ENCODE measurements at places on chromosomes 3 and 15.
A peak's percentile ranks its signal among the peaks of the same experiment; 100 is the strongest.

GRCh38 chr3:60036803-60037202, 987.0 kb upstream of the CFAP20DC start:
- no peak for DNase-seq

DNA sequence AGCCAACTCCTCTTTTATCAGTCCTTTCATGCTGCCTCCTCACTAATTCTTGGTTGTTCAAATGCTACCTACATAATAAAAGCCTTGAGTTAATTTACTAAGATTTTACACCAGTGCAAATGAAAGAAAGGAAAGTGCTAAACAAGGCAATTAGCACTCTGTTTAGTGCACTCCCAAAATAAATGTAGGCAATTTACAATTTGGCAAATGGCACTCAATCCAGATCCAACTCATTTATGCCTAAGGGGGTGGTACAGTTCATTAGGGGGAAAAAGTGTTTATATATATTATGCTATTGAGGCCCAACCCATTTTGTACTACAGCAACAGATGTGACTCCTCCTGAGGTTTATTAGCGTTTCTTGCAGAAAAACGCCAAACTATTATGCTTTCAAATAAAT, 370.1 kb downstream of the NR2F2 start:
- no peak for DNase-seq

GRCh38 chr15:101068523-101068960, 149.4 kb downstream of the LRRK1 start:
- no peak for DNase-seq

- no peak for DNase-seq
These were observed 431.4 kb downstream of the GRM7 start for GRCh38 chr3:7292362-7292761.

GRCh38 chr3:133855772-133856171, 39.9 kb downstream of the RAB6B start:
- no peak for DNase-seq

DNA sequence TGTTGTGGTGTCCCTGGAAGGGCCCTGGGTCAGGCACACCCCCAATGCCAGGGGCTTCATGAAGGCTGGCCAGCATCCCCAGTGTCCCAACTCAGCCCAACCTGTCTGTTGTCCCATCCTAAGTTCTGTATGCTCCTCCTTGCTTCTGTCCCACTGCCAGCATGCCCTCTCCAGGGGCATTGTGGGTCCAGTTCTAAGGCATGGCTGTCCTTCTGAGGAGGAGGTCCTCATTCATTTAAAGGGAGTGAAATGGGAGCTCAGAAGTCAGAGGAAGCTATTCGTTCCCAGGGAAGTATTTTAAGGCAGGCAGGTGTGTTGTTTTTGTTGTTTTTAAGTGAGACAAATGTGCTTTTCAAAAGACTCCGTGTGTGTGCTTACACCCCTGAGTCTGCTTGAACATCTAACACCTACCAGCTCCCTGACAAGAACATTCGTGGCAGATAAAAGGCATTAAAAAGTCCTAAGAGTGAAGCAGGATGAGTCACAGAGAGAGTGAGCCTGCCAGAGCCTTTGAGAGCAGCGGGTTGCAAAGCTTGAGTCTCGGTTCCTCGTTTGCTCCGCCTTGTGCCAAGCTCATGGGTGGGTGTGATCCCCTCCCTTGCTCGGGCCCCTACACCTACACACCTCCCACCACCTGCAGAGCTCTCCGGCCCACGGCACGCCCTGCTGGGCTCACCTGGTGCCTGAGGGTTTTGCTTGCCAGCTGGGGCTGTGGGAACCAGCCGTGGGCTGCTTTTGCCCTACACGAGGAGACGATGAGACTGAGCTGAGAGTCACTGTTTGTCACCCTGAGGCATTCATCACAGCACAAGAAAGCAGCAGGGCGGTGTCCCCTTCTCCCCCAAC, 183.4 kb upstream of the TOPAZ1 start:
- no peak for DNase-seq

GRCh38 chr15:68679961-68680371, 101.2 kb downstream of the CORO2B start:
- no peak for DNase-seq

- DNase-seq, result no peak
These were observed 114.2 kb downstream of the EBLN2 start for GRCh38 chr3:73175698-73176097.

GRCh38 chr15:35289024-35289617, 204.0 kb upstream of the NANOGP8 start:
- DNase-seq, result peak; percentile 19

DNA sequence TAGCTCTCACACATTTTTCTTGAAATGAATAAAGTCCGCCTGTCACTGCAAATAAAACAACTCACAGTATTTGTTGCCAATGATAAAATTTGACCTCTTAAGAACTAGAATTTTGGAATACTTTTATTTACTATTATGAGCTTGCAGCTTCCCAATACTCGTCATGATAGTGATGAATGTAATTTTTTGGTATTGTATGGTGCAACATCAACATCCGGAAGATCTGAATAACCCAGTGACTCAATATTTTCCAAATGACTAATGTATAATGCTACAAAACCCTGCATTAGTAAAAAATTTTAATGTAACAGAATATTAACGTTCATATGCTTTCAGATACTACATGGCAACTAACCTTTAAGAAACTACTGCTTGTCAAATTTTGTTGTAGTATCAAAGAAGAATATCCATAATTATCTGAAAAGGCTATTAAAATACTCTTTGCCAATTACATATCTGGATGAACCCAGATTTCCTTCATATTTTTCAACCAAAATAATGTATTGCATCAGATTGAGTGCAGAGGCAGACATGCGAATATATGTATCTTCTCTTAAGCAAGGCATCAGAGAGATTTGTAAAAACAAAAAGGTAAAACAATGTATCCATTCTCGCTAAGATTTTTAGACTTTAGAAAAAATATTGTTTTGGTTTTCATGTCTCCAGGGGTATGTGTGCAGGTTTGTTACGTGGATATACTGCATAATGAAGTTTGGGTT, 95.3 kb downstream of the IGF2BP2 start:
- no peak for DNase-seq

DNA sequence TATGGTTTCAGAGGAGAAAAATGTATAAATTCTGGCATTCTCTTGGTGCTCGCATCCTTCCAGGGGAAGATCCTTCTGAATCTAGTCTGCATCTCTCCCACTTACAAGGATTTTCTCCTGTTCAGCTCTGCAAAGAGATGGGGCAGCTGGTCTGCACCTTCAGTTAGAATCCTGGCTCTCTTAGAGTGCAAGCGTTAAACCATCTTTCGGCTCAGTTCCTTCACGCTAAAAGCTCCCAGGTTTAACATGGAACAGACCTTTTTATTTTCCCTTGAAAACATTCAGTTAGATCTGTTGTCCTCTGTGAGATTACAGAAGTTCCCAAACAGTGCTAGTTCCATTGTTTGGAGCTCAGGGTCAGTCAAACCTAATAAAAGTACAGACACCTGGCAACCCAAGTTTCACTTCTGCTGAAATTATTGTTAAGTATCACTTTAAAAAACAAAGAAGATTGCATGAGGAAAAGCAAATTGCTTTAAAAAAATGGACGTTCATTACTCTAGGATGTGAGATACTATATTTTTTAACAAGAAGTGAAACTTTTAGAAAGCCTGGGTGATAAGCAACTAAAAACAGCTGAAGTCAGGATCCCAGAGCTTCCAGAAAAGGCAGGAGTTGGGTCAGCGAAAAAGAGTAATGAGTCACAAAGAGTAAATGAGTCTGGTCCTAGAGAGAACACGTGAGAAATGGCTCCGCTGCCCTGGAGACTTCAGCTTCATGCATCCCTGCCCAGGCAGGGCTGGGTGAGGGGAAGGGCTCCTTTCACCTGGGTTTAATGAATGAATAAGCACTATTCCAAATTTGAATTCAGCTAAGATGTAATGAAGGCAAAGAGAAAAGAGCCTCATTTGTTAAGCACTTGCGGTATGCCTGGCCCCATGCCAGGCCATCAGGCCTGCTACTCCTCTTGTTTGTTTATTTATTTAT, 63.3 kb downstream of the ABTB1 start:
- DNase-seq, result no peak

DNA sequence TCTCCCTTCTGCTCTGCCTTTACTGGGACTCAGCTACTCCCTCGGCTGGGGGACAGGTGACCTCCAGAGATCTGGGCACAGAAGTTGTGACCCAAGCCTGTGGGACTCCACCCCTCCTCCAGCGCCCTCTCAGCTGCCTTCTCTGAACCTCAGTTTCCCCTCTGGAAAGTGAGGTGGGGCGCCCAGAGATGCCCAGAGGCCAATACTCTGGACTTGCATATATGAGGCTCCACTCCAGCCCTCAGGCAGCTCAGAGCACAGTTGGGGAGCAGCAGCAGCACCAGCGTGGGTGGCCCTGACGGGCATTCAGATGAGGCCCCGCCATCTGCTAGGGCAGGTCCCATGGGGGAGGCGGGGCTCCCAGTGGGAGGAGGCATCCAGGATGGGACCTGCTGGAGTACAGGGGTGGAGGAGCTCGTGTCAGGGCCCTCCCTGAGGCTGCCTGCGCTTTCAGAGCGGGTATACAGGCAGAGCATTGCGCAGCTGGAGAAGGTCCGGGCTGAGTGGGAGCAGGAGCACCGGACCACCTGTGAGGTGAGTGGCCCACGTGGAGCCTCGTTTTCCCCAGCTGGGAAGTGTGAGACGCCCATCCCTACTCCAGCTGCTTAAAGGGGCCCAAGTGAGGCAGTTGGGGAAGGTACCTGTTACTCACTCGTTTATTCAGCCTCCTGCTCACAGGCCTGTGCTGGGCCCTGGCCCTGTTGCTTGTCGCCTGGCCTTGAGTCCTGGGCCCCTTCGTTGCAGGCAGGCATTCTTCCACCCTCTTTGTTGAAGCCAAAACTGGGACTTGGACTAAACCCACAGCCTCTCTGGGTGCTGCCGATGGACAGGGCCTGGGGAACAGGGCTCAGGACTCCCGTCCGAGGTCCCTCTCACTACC, 35.4 kb downstream of the PSTPIP1 start:
- DNase-seq, result peak; percentile 4

GRCh38 chr3:42148982-42149432, 57.9 kb downstream of the TRAK1 start:
- DNase-seq, result peak; percentile 47

- peak; percentile 23 for DNase-seq
These were observed 159.6 kb downstream of the RORA start for GRCh38 chr15:61069394-61070075.

- peak; percentile 31 for DNase-seq
These were observed 617.1 kb downstream of the NR2F2 start for GRCh38 chr15:96947296-96948229.

- DNase-seq, result no peak
These were observed 18.5 kb downstream of the VIPR1 start for GRCh38 chr3:42520906-42521305.

DNA sequence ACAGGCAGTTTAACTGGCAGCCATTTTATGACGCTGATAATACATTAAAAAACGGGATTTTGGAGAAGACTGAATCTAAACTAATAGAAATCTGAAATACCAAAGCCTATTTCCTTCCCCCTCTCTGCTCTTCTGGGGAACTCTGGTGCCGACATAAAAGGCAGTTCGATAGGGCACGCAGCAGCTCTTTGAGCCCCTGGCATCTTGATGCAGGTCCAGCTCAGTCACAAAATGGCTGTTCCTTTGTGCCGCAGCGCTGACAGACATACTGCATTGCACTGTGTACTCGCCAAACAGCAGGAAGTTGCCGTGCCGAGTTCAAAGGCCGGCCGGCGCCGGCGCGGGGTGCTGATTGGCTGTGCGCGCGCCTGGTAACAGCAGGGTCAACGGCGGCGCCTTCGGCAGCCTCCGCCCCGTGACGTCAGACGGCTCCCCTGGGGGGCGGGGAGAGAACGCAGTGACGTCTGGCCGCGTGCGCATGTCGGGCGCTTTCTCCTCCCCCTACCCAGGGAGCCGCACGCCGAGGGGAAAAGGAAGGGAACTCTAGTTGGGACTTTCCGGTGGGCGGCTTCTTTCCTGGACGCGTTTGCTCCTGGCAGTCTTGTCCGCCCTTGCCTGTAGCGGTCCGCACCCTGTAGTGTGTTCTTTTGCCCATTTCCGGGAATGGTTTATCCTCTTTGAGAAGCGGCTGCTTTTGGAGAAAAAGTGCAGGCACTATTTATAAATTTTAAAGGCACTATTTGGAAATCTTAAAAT, 4.0 kb downstream of the CHD2 start:
- DNase-seq, result peak; percentile 100

DNA sequence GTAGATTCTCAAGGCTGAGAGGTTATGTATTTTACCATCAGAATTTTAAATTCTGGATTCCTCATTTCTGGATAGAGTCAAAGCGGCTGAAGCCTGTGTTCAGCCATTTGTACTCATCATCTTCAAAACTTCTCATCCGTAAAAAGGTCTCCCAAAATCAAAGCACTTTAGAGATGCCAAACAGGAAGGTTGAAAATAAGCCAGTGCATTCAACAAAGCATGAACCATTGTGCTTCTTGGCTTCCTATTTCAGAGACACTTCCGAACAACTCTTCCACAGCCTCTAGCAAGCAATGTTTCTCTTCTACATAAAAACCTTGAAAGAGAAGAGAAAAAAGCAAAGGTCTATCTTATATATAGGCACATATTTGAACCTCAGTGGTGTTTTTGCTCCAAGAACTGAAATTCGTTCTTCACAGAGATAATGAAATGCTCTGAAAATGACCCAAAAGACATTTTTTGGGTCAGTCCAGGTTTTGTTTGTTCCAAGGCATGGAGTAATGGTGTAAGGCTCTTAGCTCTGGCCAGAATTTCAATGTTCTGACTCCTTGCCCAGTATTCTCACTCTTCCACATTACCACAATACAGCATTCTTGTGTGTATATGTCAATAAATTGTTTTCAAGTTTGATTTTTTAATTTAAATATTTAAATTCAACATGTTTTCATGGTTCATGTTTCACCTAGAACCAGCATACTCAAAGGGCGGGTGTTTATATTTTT, 163.1 kb downstream of the STAC start:
- DNase-seq, result no peak

DNA sequence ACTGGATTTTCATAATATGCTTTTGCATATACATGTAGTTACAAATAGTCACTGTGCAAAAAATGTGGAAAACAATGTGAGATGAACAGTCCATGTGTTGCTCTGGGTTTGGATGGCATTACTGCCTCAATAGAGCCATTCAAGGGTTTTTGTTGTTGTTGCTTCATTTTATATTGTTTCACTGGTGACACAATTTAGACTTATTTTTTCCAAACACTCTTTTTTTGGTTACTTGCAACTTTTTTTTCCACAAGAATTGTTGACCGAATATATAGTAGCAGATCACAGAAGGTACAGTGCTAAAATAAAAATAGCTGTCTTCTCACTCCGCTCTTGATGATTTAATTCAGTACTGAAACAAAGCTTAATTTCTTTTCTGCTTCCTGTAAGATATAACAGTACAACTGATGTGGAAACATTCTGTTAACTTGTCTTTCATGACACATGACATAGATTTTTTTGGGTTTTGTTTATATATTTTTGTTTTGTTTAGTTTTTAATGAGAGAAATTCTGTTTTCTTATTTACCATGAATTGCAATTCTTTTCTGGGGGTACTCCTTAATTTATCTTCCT, 618.6 kb downstream of the NAALADL2 start:
- no peak for DNase-seq

Measured in endothelial cell (in vitro differentiated cells).